Bronchial epithelial cell (primary cell): ENCODE measurements at places on chromosomes 1 and 21. TPM values are rescaled to one million over a fixed set of nuclear protein-coding genes. Genes with fewer than 3 reads are reported as not detected.
A peak's percentile ranks its signal among the peaks of the same experiment; 100 is the strongest.

- no peak for DNase-seq
Measured at GRCh38 chr1:204782118-204782700, 88.5 kb upstream of the NFASC start.

DNA sequence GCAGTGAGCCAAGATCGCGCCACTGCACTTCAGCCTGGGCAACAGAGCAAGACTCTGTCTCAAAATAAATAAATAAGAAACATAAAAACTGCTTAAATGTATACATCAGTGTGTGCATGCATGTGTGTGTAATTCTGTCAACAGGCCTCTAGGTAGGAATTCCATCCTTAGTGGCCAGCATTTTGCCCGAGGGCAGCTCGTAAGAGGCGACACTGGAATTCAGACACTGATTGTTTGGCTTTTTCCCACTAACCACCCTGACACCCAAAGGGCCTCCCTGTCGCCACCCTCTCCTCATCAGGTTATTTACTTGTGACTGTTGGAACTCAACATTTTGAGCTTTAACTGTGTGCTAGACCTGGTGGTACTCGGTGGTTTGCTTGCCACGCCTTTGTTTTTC is 64.0 kb upstream of the KIF1B start:
- DNase-seq, result no peak

DNA sequence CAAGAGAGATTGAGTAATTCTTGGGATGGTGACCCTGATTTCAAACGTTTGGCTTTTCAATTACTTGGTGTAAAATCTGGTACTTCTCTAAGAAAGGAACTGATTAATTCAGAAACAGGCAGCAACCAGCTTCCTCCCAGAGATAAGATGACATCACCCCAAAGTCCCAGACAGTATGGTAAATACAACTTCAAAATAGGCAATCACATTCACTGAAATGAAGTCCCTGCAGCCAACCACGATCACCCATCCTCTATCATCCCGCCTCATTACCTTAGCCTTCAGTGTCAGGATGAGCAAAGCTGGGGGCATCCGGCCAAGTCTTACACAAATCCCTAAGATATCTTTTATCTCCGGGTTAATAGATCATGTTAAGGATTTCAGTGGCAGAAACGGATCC is 26.4 kb upstream of the RUNX1 start:
- DNase-seq, result peak; percentile 79

DNA sequence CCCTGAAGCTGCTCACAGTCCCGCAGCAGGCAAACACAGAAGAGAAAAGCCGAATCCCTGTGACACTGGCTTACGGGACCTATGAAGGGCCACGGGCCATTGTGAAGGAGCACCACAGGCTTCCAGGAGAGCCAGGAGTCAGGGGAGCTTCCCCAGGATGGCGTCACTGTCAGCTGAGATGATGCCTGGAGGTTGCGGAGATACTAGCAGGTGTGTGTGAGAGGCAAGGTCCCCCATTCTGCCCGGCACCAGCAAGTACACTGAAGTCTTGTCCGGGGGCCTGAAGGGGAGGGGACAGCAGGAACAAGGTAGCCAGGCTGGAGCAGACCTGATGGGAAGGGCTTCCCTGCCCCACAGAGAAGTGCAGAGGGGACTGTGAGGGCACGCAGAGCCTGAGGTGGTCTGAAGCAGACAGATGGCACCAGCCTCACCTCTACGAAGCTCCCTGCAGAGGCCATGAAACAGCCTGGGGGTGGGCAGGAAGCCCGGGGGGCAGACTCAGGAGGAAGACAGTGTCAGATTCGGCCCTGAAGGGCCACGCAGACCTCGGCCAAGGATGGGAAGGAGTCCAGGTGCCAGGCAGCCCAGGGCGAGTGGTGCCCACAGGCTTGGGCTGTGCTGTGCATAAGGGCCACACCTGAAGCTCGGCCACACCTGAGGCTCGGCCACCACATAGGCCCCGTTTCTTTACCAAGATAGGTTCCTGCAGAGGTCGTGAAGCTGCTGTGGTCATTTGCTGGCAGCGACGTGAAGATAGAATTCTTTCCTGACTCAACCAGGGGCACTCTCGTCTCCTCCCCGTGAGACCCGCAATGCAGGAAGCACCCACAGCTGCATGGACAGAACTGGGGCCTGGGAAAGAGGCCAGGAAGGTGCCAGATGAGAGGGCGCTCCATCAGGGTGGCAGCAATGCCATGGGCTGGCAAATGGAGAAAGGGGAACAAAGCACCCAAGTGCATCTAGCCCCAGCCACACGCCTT is 10.1 kb downstream of the TCP10L start:
- DNase-seq, result no peak

The TPTE gene
- total RNA-seq, result not detected in 2 replicates

The FAAH gene
- 10.2 and 10.5 TPM in 2 replicates for total RNA-seq

- no peak for DNase-seq
Measured at GRCh38 chr1:218304281-218305039, 19.4 kb downstream of the RRP15 start.

DNA sequence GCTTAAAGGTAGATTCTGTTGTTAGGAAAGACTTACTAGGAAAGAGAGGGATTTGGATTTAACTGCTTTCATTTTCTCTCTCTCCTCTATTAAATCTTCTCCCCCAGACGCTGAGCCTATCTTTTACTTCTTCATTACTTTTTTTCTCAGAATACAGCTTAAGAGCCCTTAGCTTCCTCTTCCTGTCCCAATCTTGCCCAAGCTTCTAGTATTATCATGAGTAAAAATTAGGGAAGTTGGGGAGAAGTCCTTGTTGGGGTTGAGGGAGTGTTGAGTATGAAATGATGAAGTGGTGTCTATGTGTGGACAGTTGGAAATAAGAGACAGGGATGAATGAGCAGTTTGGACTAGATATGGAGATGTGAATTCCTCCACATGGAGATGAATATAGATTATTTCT is 35.0 kb downstream of the ACP6 start:
- no peak for DNase-seq

DNA sequence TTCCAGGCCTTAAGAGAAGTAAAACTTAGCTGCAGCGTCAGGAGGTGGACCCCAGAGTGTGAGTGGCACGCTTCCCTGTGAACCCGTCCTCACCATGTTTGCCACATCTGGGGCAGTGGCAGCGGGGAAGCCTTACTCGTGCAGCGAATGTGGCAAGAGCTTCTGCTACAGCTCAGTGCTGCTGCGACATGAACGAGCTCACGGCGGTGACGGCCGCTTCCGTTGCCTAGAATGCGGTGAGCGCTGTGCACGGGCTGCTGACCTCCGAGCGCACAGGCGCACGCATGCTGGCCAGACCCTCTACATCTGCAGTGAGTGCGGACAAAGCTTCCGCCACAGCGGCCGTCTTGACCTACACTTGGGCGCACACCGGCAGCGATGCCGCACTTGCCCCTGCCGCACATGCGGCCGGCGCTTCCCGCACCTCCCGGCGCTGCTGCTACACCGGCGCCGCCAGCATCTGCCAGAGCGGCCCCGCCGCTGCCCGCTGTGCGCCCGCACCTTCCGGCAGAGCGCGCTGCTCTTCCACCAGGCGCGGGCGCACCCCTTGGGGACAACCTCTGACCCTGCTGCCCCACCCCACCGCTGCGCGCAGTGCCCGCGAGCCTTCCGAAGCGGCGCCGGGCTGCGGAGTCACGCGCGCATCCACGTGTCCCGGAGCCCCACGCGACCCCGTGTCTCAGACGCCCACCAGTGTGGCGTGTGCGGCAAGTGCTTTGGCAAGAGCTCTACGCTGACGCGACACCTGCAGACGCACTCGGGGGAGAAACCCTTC is 9.3 kb downstream of the ZNF672 start:
- no peak for DNase-seq

The CCDC27 gene
- not detected in 2 replicates for total RNA-seq

DNA sequence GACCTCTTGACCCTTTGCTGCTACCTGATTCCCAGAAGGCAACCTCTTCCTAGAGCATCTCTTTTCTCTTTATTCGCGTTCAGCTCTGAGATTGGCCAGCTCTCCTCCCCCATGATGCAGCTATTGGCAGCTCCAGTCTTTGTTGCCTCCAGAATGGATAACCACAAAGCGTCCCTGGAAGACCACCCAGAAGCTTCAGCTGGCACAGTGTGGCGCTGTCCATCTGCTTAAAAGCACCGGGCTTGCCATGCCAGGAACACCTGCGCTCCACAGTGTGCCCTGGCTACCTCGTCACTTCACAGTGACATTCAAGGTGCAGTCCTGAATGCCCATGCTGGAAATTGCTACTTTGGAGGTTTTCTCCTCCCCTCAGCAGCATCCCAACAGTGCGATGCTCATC is 353.9 kb downstream of the LMO4 start:
- DNase-seq, result no peak

DNA sequence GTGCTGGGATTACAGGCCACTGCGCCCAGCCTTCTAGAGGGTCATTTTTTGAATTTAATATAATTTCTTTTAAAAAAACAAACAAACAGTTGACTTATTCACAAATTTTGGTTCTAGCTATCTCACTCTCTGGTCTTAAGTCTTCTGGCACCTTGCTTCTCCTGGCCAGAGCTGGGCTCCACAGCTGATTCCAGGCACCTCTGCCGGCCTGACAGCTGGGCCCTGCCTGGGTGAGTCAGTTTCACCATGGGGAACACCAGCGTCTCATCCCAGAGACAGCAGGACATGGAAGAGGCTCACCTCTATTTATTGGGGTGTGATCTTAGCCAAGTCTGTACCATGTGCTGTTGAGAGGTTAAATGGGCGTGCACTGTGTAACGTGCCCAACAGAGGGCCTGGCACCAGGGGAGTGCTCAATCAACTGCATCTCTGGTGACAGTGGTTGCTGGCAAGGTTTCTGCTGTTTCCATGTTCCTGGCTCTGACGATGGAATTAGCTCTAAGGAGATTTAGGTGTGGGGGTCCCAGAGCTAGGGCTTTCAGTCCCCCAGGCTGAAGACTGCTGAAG is 956 bp downstream of the CPLANE2 start:
- DNase-seq, result peak; percentile 61

DNA sequence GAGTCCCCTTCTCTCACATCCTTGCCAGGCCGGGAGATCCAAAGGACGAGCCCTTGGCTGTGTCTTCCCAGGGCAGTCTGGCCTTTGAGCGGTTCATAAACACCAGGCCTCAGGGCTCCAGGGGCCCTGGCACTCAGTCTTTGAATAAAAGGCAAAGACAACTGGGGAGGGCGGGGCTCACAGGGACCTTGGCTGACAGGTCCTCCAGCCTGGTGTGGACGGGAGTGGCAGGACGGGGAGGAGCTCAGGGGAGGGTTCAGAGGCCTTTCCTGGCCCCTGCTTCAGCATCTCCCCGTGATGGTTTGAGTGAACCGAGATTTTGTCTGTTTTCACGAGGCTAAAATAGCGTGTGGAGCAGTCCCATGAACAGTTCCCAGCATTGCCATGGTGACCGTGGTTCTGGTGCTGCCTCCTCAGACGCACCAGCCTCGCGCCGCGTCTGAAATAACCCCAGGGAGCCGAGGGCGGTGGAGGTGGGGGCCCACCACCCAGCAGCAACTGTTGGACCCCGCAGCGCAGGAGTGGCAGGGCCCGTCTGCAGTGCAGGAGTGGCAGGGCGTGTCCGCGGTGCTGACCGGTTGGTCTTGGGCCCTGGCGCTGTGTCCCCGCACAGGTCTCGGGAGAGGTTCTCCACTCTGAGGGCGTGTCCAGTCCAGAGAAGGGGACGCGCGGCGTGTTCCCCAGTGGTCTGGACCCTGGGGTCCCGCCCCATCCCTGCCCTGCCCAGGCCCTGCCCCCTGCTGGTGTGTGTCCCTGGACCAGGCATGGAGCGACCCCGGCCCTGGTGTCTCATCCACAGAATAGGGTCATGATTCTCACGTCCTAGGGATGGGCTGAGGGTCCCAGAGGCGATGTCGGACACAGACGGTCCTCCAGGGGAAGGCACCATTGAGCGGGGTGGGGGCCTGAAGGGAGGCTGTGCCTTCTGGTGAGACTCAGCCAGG is 7.1 kb upstream of the PRKCZ start:
- no peak for DNase-seq

- peak; percentile 43 for DNase-seq
Measured at GRCh38 chr1:75265792-75266191, 131.6 kb downstream of the LHX8 start.

The CRB1 gene
- total RNA-seq, result under 0.01 TPM in 2 replicates

DNA sequence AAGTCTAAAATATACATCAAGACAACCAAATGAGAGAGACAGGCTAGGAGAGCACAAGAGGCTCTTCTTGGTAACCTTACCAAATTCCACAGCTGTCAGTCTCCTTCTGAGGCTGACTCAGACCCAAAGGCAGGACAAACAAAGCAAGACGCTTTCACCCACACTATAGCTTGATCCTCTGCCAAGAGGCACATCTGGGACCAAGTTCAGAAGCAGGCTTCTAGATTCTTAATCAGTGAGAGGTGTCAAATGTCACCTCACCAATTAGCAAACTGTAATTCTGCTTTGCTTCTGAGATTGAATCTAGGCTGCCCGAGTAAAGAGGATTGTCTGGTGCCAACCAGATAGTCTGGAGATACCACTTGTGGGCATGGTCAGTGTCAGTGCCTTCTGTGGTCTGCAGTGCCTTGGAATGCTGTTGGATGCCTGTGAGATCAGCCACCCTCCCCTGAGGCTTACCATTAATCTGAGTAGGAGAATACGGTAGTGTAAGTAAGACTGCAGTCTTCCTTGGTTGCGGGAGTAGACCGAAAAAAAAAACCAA is 151.0 kb downstream of the FMN2 start:
- DNase-seq, result peak; percentile 47

The FCAMR gene
- total RNA-seq, result not detected in 2 replicates

- DNase-seq, result peak; percentile 12
Measured at GRCh38 chr1:206048582-206048981, 4.4 kb upstream of the RHEX start.

GRCh38 chr1:199109160-199109559 is 470.3 kb downstream of the PTPRC start:
- no peak for DNase-seq

The MAB21L3 gene
- total RNA-seq, result 0.53 and 1.9 TPM in 2 replicates
